ENCODE measurements at places on chromosomes 11 and 22. TPM values are rescaled to one million over a fixed set of nuclear protein-coding genes. Genes with fewer than 3 reads are reported as not detected.

DNA sequence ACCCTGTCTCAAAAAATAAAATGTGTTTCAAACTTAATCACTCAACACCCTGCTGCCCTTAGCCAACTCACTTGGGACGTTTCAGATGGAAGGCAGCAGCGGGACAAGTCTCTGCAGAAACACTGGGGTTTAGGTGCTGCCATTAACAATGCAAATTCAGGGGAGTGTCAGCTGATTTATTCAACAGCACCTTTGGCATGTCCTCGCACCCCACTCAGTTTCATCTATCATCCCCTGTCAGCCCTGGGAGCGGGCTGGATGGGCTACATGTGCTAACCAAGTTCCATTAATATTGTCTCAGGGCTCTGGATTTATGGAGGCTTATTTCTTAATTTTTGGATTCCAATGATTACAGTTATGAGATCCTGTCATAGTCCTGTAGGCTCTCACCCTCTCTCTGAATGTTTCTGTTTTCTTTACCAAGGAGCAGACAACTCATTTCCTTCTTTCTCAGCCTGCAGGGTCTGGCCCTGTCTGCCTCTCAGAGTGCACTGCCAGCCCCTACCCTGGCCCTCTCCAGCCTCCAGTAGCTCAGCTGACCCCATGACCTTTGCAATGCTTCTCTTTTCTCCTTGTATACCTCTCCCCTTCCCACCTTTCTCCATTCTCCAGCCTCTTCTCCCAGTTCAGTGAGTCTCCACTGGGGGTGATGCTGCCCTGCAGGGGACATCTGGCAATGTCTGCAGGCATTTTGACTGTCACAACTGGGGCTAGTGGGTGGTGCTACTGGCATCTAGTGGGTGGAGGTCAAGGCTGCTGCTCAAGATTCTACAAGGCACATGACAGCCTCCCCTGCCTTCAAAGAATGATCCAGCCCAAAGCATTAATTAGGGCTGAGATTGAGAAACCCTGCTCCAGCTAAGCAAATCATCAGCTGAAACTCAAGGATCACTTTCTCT is 79.0 kb downstream of the APIP start:
- no peak for DNase-seq

DNA sequence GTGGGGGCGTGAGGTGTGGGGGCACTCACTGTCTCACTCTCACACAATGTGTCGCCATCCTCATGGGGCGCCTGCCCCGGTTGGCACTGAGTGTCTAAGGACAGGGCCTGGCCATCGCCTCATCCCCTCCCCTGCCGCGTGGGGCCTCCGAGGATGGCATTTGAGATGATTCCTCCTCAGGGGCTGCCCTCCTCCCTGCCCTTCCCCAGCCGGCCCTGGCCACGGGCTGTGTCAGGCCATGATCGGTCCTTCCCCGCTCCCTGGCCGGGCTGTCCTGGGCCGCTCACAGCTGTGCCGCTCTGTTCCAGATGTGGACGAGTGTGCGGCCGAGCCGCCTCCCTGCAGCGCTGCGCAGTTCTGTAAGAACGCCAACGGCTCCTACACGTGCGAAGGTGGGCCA is 4.5 kb downstream of the CRELD2 start:
- no peak for DNase-seq

GRCh38 chr11:105368711-105369110 is 229.1 kb upstream of the CARD18 start:
- DNase-seq = no peak

DNA sequence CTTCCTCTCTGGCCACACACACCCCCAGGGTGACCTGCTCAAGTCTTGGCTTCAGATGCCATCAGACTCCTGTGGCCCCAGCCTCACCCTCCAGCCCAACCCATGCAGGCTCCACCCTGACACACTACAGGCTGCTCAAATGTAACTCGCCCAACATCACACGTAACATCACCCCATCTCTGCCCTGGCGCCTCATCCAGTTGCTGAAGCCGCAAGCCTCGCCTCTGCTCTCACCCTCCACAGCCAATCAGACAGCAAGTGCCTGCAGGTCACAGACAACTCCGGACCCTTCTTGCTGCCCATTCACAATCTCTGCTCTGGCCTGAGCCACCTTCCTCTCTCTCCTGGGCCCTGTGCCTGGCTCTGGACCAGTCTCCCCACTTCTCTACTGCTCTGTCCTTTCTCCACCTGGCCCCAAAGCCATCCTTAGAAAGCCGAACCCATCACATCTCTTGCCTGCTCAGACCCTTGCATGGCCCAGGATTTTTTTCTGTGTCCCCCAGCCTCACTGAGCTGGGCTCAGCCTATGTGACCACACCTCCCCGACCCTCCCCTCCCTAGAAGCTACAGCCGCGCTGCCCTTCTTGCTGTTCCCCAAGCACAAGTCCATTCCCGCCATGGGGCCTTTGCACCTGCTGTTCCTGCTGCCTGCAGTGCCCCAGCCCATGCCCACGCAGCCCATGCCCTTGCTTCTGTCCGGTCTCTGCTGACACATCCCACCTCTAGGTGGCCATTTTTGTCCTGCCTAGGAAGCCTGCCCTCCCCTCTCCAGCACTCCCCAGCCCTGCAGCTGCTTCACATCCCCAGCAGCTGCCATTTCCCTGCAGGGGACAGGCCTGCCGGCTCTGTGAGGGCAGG is 333.9 kb downstream of the CTTN start:
- no peak for DNase-seq

DNA sequence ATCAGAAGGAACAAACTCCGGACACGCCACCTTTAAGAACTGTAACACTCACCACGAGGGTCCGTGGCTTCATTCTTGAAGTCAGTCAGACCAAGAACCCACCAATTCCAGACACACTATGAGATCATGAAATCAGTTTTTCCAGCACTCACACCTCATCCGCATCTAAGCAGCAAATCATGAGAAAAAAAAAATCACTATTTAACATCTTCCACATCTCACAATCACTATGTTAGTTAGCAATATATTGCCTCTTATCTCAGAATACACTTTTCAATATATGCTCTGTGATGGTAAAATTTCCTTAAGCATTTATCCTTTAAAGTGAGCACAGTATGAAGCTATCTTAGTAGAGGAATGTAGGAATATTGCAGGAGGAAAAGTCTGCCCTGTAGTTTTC is 328.7 kb downstream of the FAM181B start:
- peak; percentile 17 for DNase-seq

- no peak for DNase-seq
Measured at GRCh38 chr11:69423611-69424385, 57.7 kb upstream of the LINC01488 start.

- peak; percentile 6 for DNase-seq
Measured at GRCh38 chr11:104443387-104443786, 279.4 kb upstream of the PDGFD start.

DNA sequence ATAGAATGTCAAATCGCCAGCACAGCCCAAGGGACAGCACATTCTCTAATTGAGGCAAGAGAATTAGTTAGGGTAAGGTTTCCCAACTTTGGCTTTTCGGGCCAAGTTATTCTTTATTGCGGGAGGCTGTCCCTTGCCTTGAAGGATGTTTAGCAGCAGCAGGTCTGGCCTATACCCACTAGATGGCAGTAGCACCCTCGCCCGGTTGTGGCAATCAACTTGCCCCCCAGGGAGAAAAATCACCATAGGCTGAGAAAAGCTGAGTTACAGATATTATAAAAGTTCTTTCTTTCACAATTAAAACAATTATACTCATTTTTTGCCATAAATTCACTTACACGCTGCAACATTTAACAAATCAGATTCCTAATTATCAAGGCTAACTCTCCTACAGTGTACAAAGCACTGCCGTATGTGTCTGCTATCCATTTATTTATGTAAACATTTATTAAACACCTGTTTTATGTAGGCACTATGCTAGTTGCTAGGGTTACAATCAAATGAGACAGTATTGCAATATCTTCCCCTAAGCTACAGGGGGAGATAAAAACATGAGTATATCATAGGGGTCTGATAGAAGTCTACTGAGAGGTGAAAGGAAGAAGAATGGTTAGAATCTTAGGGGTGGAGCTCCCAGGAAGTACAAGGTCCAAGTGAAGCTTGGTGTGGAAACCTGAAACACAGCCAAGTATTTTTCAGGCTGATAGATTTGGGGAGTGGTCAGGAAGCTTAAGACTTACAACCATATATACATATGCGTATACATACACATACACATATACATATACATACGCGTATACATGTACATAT is 452.3 kb downstream of the RAB38 start:
- no peak for DNase-seq

UBQLN3 gene
- polyA plus RNA-seq = not detected

- DNase-seq = no peak
Measured at GRCh38 chr11:2380396-2380795, 3.3 kb downstream of the CD81 start.

GRCh38 chr11:33197915-33198727 is 36.8 kb upstream of the CSTF3 start:
- DNase-seq = no peak

ROBO3 gene
- polyA plus RNA-seq = 64.9 TPM

- DNase-seq = no peak
Measured at GRCh38 chr11:74679513-74679865, 51.7 kb downstream of the CHRDL2 start.

DNA sequence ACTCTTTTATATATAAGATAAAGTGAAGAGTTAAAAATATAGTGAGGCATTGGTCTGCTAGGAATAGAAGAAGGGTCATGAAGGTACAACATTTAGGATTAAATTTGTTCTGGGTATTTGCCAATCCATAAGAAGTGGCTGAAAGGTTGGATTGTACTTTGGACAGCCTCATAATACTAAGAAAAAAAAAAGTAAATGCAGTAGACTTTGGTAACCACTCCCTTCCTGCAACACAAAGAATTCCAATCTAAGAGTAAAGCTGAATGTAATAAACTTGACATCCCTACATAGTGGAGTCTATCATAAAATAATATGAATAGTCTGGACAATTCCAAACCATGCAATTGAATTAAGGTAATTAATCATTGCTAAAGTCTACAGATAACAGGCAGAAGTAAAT is 2294.4 kb downstream of the LRRC4C start:
- DNase-seq = no peak

GUCY1A2 gene
- polyA plus RNA-seq = 26.8 TPM

GRCh38 chr11:111774955-111775710 is 8.9 kb upstream of the PPP2R1B start:
- peak; percentile 66 for DNase-seq

SYTL2 gene
- polyA plus RNA-seq = 41.0 TPM

DNA sequence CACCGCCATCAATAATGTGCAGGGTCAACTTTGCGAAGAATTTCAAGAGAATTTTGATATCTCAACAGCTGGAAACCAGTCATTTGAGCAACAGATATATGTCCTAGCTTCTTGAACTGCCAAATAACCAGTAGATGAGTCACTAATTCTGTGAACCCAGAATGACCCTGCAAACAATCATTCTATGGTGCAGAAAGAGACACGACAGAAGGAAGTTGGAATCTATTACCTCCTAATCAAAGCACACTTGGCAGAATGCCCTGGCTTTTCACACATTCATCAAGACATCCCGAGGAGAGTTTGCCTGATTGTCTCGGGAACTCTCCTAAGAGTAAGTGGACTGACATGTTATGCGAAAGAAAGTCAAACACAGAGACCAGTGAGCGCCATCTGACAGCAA is 621.1 kb downstream of the OPCML start:
- peak; percentile 61 for DNase-seq

DNA sequence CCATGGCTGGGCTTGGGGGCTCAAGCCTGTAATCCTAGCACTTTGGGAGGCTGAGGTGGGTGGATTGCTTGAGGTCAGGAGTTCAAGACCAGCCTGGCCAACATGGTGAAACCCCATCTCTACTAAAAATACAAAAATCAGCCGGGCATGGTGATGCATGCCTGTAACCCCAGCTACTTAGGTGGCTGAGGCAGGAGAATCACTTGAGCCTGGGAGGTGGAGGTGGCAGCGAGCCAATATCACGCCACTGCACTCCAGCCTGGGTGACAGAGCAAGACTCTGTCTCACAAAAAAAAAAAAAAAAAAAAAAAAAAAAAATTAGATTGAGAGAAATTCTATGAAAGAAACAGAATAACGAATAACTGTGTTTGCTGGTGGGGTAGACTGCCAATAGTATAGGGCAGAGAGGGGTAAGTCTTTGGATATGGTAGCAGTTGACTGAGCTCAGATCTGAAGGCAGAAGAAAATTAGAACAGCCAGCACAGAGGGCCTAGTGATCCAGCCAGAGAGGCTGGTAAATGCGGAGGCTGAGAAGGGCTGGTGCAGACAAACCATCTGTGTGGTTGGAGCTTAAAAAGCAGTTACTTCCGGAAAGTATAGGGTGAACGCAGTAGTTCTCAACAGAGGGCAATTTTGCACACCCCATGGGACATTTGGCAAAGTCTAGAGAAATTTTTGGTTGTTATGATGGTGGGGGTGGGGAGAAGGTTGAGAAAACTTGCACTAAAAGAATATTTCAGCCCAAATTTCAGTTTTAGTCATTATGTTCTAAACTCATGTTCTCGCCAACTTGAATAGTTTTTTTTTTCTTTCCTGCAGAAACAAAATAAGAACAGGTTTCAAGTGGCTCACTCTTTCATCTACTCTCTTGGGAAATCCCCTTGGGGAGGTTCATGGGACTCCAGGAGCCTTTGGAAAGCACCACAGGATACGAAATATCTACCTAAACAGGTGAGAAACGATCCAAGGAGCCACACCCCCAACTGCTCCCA is 1.6 kb upstream of the HORMAD2 start:
- DNase-seq = no peak

MS4A6A gene
- 23.5 TPM for polyA plus RNA-seq

DNA sequence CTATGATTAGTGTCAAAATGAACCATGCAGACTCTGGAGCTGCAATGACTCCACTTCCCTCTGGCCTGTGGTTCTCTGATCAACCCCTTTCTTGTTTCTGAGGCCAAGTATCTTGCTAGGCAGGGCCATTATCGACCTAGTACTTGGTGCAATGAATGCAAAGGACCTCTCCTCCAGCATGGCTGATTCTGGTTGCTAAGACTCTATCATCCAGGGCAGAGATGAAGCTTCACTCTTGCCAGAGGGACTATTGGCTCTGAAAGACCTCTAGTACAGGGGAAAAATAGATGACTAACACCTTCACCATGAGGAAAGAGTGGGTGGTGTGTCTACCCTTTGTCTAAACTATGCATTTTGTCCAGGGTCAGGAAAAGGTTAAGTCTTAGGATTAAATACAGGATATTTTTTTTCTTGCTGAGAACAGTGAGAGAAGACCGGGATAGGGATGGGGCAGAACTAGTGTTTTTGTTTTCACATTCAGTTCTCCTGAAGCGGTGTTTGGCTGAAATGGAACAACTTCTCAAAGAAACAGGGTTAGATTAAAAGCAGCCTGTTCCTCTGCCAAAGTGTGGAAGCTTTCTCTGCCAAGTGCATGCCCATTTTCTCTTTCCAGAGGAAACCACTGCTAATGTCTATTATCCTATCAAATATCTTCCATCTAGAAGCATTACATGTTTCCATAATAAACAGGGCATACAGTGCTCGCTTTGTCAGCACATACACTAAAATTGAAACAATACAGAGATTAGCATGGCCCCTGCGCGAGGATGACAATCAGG is 5.0 kb upstream of the MTFP1 start:
- no peak for DNase-seq

- DNase-seq = no peak
Measured at GRCh38 chr11:27173545-27173944, 132.9 kb downstream of the BBOX1 start.

DNA sequence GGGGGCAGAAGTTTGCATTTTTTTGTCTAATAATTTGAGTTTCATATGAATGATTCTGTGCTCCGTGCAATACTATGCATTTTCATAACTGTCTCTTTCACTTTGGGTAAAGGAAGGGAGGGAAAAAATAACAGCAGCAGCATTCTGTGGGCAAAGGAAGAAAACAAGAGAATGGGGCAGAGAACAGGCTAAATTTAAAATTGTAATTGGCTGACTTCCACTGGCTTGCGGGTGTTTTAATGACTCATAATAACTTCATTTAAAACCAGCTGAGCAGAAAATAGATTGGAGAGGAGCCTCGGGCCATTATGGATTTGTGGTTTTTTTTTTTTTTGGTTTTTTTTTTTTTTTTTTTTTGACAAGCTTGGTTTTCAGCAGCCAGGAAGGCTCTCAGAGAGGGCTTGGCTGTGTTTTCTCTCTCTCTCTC is 107.4 kb downstream of the ZBTB16 start:
- DNase-seq = peak; percentile 66
